Stimulated activated CD8-positive, alpha-beta memory T cell treated with anti-CD3 and anti-CD28 coated beads, Interleukin-12 subunit alpha, Interleukin-12 subunit beta, amount 100 ng/mL, for 1 hour (primary cell): ENCODE measurements at places on chromosomes 6 and 20.
A peak's percentile ranks its signal among the peaks of the same experiment; 100 is the strongest.

GRCh38 chr6:1787894-1788293 is 178.2 kb downstream of the FOXC1 start:
- no peak for DNase-seq

DNA sequence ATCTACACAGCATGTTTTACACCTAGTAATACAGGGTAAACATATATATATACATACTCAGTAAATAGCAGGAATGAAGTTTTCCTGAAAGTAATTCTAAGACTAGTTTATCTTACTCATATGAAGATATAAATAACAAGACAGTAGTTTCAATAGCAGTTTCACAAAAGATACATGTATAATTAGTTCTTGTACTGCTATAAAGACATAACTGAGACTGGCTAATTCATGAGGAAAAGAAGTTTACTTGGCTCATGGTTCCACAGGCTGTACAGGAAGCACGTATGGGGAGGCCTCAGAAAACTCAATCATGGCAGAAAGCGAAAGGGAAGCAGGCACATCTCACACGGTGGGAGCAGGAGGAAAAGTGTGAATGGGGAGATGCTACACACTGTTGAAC is 16.9 kb downstream of the RARS2 start:
- no peak for DNase-seq

DNA sequence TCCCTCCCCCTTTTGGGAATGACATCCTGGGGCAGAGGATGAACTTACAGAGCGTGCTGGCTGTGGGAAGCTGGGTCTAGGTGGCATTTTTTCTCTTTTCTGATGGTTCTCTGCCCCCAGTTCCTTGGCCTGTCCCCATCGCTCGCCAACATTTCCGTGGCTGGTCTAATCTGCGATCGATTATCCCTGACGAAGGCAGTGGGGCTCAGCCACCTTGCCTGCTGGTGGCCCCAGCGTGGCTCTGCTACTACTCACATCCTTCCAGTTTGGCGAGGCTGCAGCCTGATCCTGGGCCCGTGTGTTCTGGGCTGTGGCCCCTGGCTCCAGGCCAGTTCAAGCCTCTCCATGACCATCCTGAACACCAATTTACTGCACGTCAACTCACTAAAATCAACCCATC is 6.4 kb upstream of the HLA-DOA start:
- DNase-seq, result no peak

GRCh38 chr20:2751347-2751877 is 49.0 kb downstream of the CPXM1 start:
- no peak for DNase-seq

DNA sequence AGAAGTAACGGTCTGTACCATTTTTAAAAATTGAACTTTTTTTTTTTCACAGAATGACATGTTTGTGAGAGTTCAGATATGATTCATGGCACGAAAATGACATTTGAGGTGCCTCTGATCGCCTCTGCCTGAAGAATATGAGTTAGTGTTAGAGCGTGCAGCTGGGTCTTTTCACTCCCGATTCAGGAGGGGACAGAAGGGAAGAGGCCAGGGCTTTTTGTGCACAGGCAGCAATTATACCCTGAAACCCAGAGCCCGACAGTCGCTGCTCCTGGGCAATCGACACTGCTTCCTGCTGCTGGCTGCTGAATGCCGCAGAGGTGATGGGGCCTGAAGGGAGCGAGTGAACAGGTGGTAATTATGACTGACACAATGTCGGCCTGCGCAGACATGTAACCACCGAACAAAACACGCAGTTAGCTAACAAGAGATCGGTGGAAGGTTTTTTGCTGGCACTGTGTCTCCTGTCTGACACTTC is 652.0 kb upstream of the NOX3 start:
- DNase-seq, result no peak

DNA sequence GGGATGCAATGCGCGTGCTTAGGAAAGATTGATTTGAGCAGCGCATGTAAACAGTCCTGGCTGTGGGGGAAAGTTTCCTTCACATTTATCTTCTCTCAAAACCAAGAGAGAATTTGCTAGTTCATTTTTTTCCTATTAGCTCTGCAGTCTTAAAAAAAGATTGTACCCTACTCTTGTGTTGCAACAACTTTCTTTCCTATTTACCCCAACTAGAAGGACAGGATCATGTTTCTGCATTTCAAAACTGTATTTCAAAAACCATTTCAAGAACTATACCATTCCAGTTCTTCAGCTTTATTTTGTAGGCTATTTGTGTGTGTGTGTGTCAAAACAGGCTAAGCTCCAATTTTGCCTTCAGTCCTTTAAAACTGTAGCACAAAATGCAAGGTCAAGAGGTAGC is 473.1 kb downstream of the KIF16B start:
- no peak for DNase-seq

GRCh38 chr6:133377219-133377618 is 136.1 kb downstream of the EYA4 start:
- DNase-seq, result no peak

DNA sequence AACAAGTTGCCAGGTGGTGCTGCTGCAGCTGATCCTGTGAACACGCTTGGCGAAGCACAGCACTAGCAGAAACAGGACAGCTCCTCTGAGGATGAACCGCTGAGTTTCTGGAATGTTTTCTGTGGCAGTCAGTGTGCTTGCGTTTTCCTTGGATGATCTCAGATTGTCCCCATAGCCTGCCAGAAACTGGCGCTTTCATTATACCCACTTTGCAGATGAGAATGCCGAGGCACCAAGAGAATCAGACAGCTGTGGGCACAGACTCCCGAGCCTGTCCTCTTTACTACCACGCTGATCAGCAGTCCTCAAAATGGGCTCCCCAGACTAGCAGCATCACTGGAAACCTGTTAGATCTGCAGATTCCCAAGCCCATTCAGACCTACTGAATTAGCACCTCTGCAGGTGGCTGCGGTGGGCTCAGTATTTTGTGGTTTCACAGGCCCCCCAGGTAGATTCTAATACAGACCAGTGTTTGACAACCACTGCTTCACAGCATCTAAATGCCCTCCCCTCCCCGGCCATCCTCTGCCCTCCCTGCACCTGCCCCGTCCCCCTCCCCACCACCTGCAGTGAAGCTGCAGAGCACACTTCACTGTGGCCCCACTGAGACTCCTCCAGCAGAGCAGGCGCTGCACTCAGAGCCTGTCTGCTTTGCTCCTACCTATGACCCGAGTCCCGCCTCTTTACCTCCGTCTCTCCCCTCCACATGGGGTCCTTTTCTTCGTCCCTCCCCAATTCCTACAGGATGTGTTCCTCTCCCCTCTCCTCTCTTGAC is 29.6 kb downstream of the SPATA2 start:
- DNase-seq, result no peak

- no peak for DNase-seq
These were observed 346.3 kb downstream of the BMP2 start for GRCh38 chr20:7113577-7114466.

GRCh38 chr6:150301846-150302519 is 66.8 kb upstream of the IYD start:
- DNase-seq, result no peak

DNA sequence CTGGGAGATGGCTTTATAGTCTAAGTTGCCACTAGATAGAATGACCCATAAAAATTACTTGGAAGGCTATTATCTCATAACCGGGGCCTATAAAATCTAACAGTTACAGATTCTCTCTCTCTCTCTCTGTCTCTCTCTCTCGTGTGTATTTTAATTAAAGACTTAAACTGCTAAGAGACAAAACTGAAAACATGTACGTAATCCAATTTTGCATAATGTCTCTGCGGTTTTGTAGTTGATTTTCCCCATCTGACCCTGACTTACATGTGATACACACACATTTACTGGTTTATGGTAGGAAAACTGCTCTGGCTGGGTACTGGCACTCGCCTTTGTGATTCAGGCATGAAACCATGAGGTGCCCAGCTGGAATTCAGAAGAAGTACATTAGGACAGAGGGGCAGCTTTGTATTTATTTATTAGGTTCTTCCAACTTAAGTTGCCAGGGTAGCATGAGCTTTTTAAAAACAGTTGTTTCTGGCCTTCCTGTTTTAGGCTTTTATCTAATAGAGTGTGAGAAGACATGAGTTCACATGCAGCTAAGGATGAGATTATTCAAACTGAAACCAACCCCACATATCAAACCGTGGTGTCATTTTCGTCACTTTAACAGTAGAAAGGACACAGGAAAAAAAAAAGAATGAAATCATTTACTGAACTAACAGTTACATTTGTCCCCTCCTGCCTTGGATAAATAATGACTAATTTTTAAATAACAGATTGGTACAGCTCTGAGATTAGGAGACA is 182.5 kb downstream of the GMPR start:
- no peak for DNase-seq

DNA sequence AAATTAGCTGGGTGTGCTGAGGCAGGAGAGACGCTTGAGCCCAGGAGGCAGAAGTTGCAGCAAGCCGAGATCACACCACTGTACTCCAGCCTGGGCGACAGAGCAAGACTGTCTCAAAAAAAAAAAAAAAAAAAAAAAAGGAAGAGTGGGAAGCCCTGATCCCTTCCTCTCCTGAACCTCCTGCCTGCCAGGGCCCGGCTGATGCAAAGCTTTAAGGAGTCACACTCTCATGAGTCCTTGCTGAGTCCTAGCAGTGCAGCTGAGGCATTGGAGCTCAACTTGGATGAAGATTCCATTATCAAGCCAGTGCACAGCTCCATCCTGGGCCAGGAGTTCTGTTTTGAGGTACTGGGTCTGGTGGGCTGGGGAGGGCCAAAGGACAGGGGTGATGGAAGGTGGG is 15.1 kb downstream of the SYNGAP1 start:
- no peak for DNase-seq

- DNase-seq, result no peak
These were observed 47.5 kb downstream of the EYA4 start for GRCh38 chr6:133288662-133289061.

DNA sequence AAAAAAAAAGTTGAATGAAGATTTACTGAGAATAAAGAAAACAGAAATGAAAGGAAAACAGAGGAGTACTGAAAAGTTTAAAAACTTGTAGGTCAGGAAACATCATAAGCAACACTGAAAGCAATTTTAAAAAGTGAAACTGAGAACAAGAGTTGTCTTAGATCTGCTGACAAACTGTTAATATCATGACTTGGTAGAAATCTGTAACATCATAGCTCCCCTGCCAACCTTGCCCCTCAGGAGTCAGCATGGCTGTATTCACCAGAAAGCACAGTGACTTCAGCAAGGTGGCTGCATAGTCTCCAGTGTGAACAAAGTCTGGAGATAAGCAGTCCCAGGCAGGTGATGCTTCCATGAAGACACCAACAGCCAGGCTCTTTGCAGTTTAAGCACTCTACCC is 5.3 kb downstream of the NAA20 start:
- no peak for DNase-seq

- no peak for DNase-seq
These were observed 85.3 kb downstream of the NKAIN2 start for GRCh38 chr6:123888771-123889513.

- no peak for DNase-seq
These were observed 201.1 kb upstream of the CNR1 start for GRCh38 chr6:88367248-88367647.

- no peak for DNase-seq
These were observed 123.0 kb upstream of the CITED2 start for GRCh38 chr6:139497345-139497961.

- DNase-seq, result no peak
These were observed 7.3 kb downstream of the ANKEF1 start for GRCh38 chr20:10042086-10042485.

- no peak for DNase-seq
These were observed 9.7 kb upstream of the TNFRSF6B start for GRCh38 chr20:63686492-63687321.

GRCh38 chr6:158408552-158409130 is 96.4 kb downstream of the TULP4 start:
- DNase-seq, result no peak

DNA sequence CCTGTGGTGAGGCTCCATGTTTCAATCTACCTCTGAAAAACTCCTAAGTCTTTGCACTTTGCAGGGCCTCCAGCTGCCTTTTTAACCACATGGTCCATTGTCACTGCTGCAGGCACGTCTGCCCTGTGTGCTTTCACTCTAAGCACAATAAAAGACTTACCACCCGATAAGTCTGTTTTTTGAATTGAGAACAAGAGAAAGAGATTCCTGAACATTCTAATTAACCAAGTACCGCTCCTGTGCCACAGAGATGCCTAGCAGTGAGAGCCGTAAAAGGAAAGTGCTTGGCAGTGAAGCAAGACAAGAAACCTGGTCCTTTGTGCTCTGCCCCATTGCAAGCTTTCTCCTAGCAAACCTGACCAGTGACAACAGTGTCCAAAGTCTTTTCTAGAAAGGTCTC is 487.6 kb upstream of the FLRT3 start:
- DNase-seq, result no peak

GRCh38 chr6:121932076-121932991 is 467.1 kb upstream of the HSF2 start:
- DNase-seq, result no peak

DNA sequence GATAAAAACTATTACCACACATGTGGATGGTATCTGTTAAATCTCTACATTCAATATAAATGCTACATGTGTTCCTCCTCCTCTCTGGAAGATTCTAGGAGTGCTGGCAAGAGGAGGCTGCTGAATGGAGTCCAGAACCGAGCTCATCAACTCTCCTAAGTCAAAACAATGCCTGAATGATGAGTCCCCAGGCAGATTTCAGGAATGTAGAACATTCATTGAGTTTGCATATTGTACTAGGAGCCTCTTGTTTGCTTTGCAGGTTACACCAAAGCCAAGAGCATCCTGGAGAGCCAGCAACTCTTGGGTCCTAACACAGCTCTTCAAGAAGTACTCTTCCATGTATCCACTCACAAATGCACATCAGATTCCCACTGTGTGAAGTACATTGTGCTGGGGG is 117.6 kb upstream of the UST start:
- no peak for DNase-seq

DNA sequence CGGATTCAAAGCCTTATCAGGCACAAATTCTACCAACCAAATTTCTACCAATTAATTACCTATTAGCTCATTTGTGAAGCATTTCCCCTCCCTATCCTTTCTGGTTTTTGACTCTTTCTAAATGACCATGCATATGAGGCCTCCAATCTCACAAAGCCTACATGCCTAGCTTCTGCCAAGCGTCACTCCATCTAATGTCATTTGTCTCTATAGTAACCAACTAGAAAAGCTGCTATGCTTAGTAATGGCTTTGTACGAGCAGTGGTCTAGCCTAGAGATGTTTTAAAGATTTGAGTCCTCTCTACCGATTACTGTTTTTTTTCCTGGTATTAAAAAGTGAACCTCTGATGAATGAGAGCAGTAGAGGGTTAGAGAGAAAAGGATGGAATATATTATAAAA is 4.8 kb upstream of the ASF1A start:
- no peak for DNase-seq

- peak; percentile 90 for DNase-seq
These were observed at the start of gene SDHAF4 for GRCh38 chr6:70566751-70567382. Gene SDHAF4 (plus strand): TSS chr6:70566930. CDS start chr6:70566941, 11 bp downstream.

GRCh38 chr6:75409928-75410327 is 83.7 kb downstream of the FILIP1 start:
- no peak for DNase-seq

DNA sequence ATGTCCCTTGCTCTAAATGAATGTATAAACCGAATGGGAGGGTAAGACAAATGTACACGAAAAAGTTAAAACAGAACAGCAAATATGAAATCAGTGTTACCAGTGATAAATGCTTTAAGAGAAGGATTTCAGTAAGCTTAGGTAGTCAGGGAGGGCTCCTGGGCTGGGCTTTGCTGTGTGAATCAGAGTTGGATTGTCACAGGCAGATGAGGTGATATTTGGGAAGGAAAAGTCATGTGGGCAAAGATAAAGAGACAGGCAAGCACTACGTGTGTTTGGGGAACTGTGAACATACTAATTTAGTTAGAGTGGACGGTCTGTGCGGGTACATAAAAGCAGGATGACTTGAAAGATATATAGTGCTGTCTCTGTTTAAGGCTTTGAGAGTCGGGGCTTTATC is 114.8 kb downstream of the CRYBG1 start:
- no peak for DNase-seq

GRCh38 chr20:49319208-49319809 is 41.5 kb upstream of the ZNFX1 start:
- no peak for DNase-seq
